ENCODE measurements at places on chromosomes 13 and 19. TPM values are rescaled to one million over a fixed set of nuclear protein-coding genes. Genes with fewer than 3 reads are reported as not detected.

LGI4 gene
- 7.6 TPM for total RNA-seq

MBD3L3 gene
- not detected for total RNA-seq

ZNF606 gene
- total RNA-seq: 28.5 TPM

TMEM59L gene
- total RNA-seq: 12.0 TPM

MCEMP1 gene
- total RNA-seq: not detected

LRRC63 gene
- total RNA-seq: not detected

SERPINE3 gene
- total RNA-seq: not detected

GNG7 gene
- total RNA-seq: 3.2 TPM

ADGRE3 gene
- total RNA-seq: not detected

PTGER1 gene
- not detected for total RNA-seq

SULT2A1 gene
- not detected for total RNA-seq

TMIGD2 gene
- not detected for total RNA-seq

IGLON5 gene
- total RNA-seq: 0.10 TPM

ACER1 gene
- total RNA-seq: not detected

NLRP5 gene
- not detected for total RNA-seq

ZNF91 gene
- 113 TPM for total RNA-seq

CGB8 gene
- total RNA-seq: not detected
